ENCODE measurements at places on chromosomes 7 and 10.
A peak's percentile ranks its signal among the peaks of the same experiment; 100 is the strongest.

GRCh38 chr10:128000471-128001362 lies 93.8 kb downstream of the PTPRE start:
- DNase-seq, result no peak

- DNase-seq, result no peak
These were observed 52.5 kb downstream of the SCRN1 start for GRCh38 chr7:29937132-29937531.

DNA sequence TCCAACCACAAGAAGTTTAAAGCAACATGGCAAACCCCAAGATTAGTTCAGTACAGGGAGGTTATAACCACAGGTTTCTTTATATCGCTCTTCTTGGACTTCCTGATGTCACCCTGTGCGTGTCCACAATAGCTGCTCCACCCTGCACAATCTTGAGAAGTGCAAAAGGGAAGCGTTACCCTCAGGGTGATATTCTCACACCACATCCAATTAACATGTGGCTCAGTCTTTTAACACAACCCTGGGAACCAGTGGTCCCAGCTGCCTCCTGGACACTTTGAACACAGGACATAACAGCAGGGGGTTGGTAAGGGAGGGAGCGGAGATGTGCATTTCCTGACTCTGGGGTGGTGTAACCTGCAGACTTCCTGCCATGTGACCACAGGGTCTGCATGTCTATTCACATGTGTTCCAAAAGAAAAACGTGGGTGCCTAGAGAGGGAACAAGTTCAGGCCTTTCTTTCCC lies 64.6 kb downstream of the GSAP start:
- peak; percentile 85 for DNase-seq

GRCh38 chr10:121732656-121733445 lies 134.6 kb upstream of the FGFR2 start:
- DNase-seq, result no peak

DNA sequence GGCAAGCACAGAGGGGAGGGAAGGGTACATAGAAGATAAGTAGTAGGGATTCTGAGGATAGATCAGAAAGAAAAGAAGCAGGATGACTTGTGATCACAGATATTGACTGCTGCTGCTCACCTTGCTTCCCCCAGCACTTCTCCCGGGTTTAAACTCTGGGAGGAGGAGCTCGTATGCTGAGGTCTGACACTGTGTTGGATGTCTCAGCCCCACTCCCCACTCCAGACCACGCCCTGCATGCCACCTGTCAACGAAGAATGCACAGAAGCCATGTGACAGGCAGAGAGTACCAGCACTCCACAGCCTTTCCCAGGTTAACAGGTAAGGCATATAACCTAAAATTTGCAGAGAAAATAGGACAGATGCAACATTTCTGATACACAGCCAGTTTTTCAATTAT lies 388.9 kb downstream of the TNS3 start:
- DNase-seq, result no peak

DNA sequence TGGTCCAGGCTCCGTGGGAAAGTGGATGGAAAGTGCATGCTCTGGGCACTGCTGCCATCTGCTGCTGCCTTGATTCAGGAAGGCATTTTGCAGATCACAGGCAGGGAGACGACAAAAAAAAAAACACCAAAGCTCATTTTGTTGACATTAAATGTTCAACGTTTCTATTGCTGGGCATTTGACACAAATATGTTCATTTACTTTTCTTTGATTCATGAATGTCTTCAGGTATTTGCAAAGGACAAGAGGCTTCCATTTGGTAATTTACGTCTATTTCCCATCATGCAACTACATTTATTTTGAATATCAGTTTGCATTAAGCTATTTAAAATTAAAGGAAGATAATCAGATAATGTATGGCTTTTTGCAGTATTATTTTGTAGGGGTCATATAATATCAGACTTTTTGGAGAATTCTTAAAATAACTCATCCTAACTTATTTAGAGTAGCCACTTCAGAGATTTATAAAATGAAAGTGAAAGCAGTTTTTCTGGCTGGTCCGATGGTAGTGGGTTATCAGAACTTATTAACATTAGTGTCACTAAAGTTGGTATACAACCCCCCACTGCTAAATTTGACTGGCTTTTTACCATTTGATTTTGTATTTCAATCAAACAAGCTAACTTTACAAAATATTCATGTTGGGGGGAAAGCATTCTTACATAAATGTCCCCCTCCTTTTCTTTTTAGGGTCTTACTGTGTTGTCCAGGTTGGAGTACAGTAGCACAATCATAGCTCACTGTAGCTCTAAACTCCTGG lies 65.3 kb downstream of the PDIA4 start:
- no peak for DNase-seq

DNA sequence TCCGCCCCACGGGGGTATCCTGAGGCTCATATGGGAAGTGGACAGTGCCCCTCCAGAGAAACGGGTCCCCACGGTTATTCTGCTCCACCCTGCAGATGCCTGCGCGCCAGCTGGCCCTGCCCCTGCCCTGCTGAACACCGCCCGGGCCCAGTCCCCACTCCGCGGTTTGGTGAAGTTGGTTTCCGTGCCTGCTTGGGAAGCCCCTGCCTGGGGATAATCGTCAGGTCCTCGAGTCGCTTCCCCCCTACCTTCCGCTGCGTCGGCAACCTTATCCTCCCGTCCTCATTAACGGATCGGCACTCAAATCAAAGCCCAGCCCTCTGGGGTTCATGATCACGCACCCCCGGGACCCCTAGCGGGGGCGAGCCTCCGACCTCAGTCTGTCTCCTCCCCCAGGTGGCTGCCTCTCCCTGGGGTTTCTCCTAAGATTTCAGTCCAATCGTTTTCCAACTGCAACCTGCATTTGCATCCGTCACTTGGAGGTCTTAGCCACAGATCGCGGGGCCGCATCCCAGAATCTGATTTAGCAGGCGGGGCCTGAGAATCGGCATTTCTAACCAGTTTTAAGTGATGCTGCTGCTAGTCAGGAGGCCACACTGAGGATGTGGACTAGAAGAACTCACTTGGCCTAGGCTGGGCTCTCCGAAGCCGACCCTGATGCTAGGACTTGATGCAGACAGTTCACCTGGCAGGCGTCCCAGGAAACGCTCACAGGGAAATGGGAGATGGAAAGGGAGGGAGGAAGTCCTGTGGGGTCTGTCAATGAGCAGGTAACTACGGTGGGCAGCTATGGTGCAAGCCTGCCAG lies 27.6 kb downstream of the WDR86 start:
- no peak for DNase-seq

GRCh38 chr7:47415318-47416212 lies 166.3 kb downstream of the TNS3 start:
- DNase-seq, result no peak

DNA sequence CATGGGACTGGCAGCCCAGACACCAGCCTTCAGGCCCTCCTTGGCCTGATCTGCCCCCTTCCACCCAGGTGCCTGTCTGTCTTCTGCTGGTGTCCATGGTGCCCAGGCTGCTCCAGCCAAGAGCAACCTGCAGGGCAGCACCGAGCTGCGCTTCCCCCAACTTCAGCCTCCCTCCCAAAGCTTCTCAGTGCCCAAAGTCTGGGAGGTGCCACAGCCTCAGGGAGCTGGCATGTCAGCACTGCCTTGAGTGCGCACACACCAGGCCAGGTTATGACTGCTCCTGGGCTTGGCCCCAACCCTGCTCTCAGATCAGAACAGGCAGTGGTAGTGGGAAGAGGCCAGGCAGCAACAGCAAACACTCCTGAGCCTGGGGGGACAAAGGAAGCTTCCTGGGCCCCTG lies 304.6 kb upstream of the NRG3 start:
- DNase-seq, result peak; percentile 54

- DNase-seq, result no peak
These were observed 3.6 kb downstream of the HOXA13 start for GRCh38 chr7:27196287-27196767.

GRCh38 chr10:1569208-1569607 lies 168.1 kb downstream of the ADARB2 start:
- DNase-seq, result no peak

DNA sequence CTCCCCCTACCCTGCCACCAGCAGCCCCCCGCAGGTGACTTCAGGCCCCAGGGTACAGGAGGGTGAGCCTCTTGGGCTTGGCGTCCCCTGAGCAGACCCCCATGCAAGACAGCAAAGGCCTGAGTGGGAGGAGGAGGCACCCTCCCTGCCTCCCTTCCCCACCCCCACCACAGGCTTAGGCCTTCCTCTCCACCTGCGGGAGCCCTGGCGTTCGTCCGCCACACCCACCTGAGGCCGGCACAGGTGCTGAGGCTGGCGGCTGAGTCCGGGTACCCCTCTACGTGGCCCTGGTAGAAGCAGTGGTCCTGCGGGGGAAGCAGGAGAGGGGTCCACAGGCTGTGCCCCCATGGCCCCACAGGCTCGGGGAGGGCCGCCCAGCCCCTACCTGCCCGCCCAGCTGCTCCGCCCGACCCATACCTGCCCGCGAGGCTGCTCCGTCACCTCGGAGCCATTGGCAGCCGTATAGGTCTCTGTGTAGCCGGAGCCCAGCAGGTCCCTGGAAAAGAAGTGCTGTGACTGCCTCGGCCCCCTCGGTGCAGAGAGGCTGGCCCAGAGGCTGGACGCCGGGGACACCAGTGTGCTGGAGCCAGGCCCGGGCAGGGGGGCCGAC lies 3.0 kb downstream of the ADAM8 start:
- no peak for DNase-seq

DNA sequence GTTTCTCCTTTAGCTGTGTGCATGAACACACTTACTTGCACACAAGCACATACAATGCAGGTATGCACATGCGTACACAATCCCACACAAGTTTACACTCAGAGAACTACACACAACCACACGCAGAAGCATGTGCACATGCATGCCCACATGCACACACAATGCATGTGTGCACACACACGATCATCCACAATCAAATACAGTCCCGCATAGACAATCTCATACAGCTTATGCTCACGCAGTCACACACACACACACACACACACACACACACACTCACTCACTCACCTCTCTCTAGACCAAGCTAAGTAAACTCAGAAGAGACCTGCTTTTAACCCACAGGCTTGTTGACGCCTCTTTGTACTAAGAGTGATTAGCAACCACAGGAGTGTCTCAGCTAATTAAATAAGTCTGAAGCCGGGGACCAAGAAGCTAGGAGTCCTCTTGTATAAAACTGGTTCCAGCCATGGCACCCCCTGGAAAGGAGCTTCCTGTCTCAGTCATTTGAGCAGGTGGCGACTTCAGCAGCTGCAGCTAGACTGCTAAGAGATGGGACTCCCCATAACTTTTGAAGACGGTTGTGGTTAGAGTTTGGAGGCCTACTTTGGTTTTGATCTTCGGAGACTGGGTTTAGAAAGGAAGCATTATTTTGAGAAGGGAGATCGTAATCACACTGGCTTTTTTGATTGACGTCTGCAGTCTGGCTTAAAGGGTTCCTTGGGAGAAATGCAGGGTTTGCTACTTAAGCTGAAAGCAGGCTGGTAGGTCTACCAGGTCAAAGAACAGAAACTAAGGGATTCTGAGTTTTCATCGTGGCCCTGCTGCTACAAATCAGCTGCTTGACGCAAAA lies 82.3 kb upstream of the ADRB1 start:
- DNase-seq, result peak; percentile 71

DNA sequence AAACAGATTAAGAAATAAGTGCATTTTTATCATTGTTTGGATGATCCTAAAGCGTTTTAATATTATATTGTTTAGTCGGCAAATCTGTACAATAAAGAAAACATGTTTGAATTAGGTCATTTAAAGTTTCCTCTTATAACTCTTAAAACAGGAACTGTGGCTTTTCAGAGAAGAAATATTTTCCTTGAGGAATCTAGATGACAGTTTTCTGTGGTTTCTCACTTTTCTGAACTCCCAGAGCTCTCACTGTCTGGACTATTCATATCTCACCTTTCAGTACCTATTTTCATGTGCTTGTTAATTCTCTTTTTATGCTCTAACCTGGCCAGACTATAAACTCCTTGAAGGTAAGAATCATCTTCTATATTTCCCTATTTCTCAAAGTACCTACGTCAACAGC lies 135.1 kb downstream of the CHN2 start:
- DNase-seq, result no peak

- DNase-seq, result no peak
These were observed 32.0 kb upstream of the TSPAN13 start for GRCh38 chr7:16721541-16721940.

- no peak for DNase-seq
These were observed 75.2 kb downstream of the ST8SIA6 start for GRCh38 chr10:17379151-17379690.

GRCh38 chr7:149770728-149771636 lies 2.4 kb downstream of the ZNF467 start:
- no peak for DNase-seq

DNA sequence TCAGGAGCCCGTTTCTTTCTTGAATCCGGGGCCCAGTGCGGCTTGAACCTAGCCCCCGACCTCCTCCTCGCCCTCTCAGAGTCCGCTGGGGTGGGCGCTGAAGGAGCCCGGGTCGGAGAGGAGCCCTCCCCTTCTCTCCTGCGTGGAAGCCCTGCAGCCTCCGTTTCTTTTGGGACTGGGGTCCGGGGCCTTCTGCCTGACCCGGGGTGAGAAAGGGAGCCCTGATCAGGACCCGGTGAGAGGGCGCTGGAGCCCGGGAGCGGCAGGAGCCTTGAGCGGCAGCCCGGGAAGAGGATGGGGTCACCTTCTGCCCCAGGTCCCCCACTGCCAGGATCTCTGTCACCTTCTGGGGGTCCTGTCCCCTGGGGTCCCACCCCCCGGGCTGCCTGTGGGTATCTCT lies 162.3 kb downstream of the ZNF33B start:
- DNase-seq, result no peak

DNA sequence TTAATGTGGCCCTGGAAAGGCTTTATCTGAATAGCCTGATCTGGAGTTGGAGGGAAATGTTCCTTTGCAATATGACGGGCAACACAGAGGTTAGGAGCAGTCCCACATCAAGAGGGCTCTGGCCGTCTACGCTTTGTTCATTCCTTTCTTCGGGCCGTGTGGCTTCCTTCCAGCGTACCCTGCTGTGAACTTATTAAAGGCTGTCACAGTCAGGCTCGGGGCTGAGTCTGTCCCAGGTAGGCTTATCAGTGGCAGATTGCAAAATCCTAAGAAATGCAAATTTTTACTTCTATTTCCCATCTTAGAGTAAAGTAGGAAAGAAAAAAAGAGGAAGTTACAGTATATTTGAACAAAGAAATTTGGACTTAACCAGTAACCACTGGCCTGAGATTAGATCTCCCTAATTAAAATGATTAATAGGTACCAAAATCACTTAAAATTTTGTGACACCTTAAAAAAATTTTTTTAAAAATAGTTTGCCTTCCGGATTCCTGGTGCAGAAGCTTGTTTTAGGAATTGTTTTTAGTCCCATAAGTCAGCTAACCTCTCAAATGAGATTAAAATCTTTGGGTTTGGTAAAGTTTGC lies 453.1 kb upstream of the MKI67 start:
- DNase-seq, result no peak

- no peak for DNase-seq
These were observed 28.7 kb downstream of the TMEM106B start for GRCh38 chr7:12239806-12240205.

GRCh38 chr10:83538047-83538446 lies 601.3 kb upstream of the GHITM start:
- DNase-seq, result no peak

- DNase-seq, result no peak
These were observed 77.6 kb upstream of the NME8 start for GRCh38 chr7:37770838-37771237.

DNA sequence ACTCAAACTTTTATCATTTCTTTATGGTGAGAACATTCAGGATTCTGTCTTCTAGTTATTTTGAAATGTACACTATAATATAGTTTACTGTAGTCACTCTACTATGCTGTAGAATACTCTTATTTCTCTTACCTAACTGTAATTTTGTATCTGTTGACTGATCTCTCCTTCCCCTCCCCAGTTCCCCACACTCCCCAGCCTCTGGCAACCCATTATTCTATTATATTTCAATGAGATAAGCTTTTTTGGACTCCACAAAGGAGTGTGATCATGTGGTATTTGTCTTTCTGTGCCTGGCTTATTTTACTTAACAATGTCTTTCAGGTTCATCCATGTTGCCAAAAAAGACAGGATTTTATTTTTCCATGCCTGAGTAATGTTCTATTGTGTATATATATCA lies 71.4 kb upstream of the DYNC1I1 start:
- DNase-seq, result no peak

Measured in natural killer cell treated with Interleukin-12 subunit alpha and Interleukin-12 subunit beta and Interleukin-15 and Interleukin-18, amount 100 ng/mL, for 72 hours (primary cell).